Colonic mucosa (tissue), 4 donors: ENCODE measurements at places on chromosomes 16 and 17. TPM values are rescaled to one million over a fixed set of nuclear protein-coding genes. Genes with fewer than 3 reads are reported as not detected.

- H3K36me3 ChIP-seq: peaks cover 3% of the 10 kb centered on the region
- H3K27me3 ChIP-seq: no peaks in the 10 kb centered on the region
- H3K4me3 ChIP-seq: no peak overlapping the region
- DNase-seq: no peak
- H3K4me1 ChIP-seq: no peaks in the 10 kb centered on the region
These were observed 16.6 kb downstream of the KCTD2 start for GRCh38 chr17:75063626-75064025.

Gene FZD2
- total RNA-seq: 2.0 TPM

GRCh38 chr16:47109361-47109760 is 34.4 kb downstream of the NETO2 start:
- H3K27me3 ChIP-seq: no peaks in the 10 kb centered on the region
- H3K27ac ChIP-seq: no peak overlapping the region
- H3K4me1 ChIP-seq: no peaks in the 10 kb centered on the region
- no peak overlapping the region for H3K4me3 ChIP-seq

GRCh38 chr17:60959011-60959410 is 281.4 kb downstream of the BCAS3 start:
- no peaks in the 10 kb centered on the region for H3K27me3 ChIP-seq
- no peak overlapping the region for H3K4me3 ChIP-seq
- no peaks in the 10 kb centered on the region for H3K4me1 ChIP-seq
- no peaks in the 10 kb centered on the region for H3K36me3 ChIP-seq

Gene PEX12
- total RNA-seq: 5.9 TPM

DNA sequence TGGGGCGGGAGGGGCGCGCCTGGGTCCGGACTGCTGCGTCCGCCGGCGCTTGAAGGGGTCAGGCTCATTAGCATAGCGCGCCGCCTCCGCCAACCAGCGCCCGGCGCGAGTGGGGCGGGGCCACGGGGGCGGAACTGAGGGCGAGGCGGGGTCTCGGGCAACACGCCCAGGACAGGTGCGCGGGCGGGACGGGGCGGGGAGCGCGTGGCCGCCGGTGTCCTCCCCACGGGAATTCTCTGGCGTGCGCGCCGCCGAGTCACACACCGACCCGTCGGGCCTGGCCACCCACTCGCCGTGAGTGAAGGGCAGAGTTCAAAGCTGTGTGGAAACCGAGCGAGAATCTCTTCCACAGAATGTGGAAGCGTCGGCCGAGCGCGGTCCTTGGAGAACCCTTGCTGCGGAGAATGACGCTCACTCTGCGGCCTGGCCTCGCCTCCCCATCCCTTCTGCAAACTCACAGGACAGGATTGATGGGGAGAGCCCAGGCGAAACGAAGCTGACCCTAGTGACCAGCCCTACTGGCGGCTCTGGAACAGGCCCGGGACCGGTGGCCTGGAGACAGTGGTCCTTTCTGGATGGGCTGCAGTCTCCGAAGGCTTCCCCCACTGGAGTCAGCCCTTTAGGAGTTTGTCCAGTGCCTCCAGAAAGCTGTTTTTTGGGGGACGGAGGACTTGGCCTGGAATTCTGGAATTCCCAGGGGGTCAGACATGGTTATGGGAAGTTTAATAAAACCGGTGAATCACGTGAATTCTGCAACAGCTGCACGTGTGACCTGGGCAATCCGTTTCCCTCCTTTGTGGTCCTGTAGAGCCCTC is at the start of gene SNAI3:
Gene SNAI3, minus strand, starts transcription at position 69 of the 815 bp plus-strand sequence. CDS start 101 bp downstream, outside the sequence.
- no peak within 1 kb of the TSS for H3K27ac ChIP-seq
- DNase-seq: peak; percentile 95
- peaks cover 7% of the 10 kb centered on the region for H3K27me3 ChIP-seq
- peaks cover 13% of the 10 kb centered on the region for H3K4me1 ChIP-seq
- H3K4me3 ChIP-seq: peak within 1 kb of the TSS; percentile 56

DNA sequence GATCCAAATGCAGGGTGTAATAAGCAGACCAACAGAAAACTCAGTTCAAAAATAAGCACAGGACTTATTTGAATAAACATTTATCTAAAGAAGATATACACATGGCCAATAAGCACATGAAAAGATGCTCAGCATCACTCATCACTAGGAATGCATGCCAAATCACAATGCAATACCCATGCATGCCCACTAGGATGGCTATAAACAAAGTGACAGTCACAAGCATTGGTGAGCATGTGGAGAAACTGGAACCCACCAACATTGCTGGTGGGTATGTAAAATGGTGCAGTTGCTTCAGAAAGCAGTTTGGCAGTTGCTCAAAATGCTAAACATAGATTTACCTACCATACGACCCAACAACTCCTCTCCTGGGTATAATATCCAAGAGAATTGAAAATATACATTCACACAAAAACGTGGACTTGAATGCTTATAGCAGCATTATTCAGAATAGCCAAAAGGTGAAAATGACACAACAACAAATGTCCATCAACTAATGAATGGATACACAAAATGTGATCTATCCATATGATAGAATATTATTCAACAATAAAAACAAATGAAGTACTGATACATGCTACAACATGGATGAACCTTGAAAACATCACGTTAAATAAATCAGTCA is 20.1 kb downstream of the UBE2O start:
- no peak for DNase-seq
- H3K36me3 ChIP-seq: no peaks in the 10 kb centered on the region
- H3K27ac ChIP-seq: no peak overlapping the region
- no peaks in the 10 kb centered on the region for H3K27me3 ChIP-seq
- peaks cover 2% of the 10 kb centered on the region for H3K4me1 ChIP-seq
